ENCODE measurements at places on chromosomes 6 and 20.

GRCh38 chr6:156657296-156657695 is 119.9 kb upstream of the ARID1B start:
- no peak for DNase-seq

- no peak for DNase-seq
Measured at GRCh38 chr20:33423141-33423834, 20.3 kb downstream of the SNTA1 start.

DNA sequence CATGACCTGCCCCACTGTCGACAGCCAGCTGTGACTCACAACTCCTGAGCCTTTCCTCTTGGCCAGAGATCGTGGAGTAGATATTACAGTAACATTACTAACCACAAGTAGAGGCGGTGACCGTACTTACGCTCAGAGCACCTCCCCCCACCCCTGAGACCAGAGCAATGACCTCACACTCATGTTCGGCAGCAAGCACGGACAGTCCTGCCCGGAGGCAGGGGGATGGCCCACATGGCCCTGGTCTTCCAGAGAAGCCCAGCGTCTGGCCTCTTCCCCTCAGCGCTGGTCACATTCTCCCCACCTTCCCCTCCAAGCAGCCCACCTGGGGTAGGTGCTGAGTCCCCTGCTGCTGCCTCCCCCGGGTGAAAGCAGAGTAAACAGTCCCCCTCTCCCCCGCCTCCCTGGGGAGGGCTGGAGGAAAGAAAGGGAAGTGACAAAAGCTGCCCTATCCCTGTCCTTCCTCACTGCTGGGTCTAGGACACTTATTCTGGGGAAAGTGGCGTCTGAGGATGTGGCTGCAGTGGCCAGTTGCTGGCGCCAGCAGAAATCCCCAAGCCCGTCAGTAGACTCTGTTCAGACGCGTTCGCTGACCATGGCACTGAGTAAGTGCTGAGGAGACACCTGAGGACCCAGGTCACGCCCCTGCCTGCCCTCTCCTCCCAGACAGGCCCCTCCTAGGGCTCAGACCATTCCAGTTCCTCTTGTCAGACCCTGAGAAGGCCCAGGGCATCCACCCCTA is 68.5 kb downstream of the MRPL14 start:
- DNase-seq, result no peak

DNA sequence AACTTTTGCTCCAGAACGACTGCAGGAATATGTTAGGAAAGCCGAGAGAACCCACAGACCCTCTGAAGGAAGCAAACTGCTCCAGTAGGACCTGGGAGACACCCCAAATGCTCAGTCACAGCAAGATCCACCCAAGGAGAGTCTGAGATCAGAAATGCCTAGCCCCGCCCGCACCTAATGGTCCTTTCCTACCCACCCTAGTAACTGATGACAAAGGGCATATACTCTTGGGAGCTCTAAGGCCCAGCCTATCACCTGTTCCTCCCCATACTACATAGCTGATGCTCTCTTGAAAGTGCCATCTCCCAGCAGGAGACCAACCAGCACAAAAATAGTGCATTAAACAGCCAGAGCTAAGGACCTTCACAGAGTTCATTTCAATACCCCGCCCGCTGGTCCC is 67.6 kb downstream of the CD2AP start:
- no peak for DNase-seq

GRCh38 chr20:7275645-7276237 is 508.3 kb downstream of the BMP2 start:
- no peak for DNase-seq

DNA sequence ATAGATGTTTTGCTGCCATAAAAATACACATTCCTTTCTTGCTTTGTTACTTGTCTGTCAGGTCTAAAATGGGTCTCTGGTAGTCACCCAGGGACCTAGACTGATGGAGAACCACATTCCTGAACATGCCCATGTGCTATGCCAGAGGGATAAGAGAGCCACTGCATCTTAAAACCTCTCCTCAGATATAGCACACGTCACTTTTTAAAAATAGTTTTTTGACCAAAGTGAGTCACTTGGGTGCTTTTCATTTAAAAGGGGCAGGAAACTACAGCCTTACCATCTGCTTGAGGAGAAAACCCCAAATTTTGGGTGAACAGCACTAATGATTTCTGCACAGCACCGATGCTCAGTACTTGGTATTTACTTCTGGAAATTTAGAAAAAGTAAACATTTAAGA is 197.8 kb downstream of the OGFRL1 start:
- DNase-seq, result no peak

DNA sequence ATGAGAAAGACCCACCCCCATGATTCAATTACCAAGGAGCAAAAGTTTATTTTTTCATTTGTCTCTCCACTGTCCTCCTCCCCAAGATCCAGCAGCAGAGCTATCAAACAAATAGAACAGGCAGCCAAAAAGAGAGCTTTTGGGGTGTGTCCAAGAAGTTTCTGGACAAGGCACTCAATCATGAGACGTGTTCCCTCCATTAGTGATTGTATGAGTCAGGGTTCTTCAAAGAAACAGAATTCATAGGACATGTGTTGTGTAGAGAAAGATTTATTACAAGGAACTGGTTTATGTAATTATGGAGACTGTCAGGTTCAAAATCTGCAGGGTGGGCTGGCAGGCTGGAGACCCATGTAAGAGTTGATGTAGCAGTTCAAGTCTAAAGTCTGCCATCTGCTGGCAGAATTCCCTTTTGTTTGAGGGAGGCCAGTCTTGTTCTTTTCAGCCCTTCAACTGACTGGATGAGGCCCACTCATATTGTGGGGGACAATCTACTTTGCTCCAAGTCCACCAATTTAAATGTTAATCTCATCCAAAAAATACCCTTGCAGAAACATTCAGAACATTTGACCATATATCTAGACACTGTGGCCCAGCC is 248.1 kb upstream of the OPRM1 start:
- no peak for DNase-seq

DNA sequence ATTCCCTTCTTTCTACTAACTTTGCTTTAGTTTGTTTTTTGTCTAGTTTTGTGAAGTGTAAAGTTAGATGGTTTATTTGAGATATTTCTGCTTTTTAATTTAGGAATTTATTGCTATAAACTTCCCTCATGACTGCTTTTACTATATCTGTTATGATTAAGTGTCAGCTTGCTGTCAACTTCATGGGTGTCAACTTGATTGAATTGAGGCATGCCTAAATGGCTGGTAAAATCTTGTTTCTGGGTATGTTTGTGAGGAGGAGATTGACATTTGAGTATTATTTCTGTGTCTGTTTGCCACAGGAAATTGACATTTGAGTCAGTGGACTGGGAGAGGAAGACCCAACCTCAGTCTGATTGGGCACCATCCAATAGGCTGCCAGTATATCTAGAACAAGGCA is 1147.0 kb upstream of the EYS start:
- DNase-seq, result no peak

DNA sequence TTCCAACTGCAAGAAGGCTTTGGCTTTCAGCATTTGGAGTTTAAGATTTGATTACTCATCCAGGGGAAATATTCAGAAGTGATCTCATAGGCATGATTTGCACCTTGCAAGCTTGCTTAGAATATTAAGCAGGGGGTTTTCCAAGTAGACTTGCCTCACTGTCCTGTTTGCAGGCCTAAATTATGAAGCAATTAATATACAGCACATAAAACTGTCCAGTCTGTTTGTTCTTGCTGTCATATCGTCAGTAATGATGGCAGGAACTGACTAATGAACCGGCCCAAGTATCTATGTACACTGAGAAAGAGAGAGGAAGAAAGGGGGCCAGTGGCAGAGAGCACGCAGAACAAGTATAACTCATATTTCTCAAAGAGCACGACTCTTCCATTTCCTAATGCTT is 212.5 kb upstream of the SUPT3H start:
- DNase-seq, result no peak

- DNase-seq, result no peak
Measured at GRCh38 chr6:21305893-21306332, 287.6 kb upstream of the SOX4 start.

DNA sequence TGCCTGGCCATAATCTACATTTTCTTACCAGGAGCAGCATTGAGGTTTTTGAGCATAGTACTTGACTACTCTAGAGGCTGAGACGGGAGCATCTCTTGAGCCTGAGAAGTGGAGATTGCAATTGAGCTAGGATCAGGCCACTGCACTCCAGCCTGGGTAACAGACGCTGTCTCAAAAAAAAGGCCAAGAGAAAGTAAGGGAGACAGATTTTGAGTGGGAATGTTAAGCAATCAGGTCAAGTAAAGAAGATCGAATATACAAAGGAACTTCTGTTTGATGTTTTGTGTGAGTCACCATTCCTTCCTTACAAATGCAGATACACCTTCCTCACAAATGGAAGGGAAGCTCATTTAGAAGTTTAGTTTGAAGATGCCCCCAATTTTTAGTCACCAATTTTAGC is 4.4 kb downstream of the PNRC1 start:
- no peak for DNase-seq

GRCh38 chr20:11182720-11183119 is 508.9 kb upstream of the JAG1 start:
- no peak for DNase-seq

GRCh38 chr6:12291071-12291838 is 1.1 kb downstream of the EDN1 start:
- no peak for DNase-seq

GRCh38 chr6:114284281-114284680 is 58.5 kb downstream of the HS3ST5 start:
- no peak for DNase-seq

GRCh38 chr6:73409395-73409794 is 14.8 kb downstream of the DDX43 start:
- DNase-seq, result no peak

DNA sequence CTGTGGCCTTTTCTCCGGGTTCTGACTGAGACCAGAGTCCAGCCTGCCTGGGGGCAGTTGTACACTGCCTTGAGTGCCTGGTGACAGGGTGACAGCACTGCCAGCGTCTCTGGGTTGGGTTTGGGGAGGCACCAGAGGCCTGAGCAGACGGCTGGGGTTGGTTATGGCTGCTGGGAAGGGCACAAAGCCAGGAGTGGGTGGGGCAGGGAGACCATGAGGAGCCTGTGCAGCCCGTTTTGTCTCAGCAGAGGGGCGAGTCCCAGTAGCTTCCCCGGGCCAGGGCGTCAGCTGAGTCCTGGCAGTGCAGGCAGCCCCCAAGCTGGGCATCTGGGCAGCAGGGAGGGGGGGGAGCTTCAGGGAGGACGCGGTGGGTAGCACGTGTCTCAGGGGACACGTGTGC is 15.3 kb upstream of the SULF2 start:
- no peak for DNase-seq

GRCh38 chr6:22164236-22164635 is 132.6 kb downstream of the PRL start:
- DNase-seq, result no peak

DNA sequence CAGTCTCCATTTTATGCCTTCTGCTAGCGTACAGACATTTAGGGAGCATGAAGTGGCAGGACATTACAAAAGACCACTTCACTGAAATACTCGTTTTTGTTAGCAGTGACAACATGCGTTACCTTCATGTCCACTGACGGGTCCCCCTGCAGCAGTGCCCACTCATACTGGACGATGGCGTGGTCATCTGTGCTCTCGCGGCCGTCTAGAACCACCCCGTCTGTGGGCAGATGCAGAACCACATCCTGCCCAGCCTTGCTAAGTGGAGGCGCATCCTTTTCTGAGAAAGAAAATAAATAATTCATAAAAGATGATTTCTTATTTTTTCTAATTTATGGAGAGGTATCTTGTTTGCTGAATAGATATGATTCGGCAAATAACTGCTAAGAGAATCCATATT is 11.3 kb downstream of the LRP11 start:
- no peak for DNase-seq

DNA sequence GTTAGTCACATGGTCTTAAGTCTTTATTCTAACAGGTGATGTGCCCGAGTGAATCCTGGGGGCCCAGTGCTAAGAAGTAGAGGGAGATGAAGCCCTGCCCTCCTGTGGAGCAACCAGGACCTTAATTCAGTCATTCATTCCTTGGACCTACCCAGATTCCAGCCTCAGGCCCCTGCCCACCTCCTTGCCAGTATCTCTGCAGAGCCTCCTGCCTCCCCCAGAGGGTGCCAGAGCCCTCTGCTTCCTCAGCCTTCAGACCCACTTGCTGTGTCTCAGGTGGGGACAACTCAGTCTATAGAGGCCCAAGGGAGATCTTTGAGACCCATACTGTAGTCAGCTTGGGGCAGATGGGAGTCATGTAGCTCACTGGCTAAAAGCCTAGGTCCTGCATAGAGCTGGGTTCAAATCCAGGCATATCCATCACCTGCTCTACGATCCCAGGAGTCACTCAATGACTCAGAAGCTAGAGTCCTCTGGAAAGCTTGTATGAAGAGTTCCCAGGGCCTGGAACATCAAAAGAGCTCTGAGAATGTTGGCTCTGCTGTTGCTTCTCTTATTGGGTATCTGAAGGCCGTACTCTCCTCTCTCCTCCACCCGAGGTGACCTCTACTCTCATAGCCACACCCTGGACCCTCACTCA is 3.9 kb upstream of the SIGLEC1 start:
- DNase-seq, result no peak

GRCh38 chr20:60892095-60892813 is 359.8 kb upstream of the CDH4 start:
- no peak for DNase-seq

GRCh38 chr6:80959034-80959433 is 793.4 kb downstream of the TENT5A start:
- DNase-seq, result no peak

GRCh38 chr6:158631678-158632537 is 12.6 kb downstream of the DYNLT1 start:
- no peak for DNase-seq

DNA sequence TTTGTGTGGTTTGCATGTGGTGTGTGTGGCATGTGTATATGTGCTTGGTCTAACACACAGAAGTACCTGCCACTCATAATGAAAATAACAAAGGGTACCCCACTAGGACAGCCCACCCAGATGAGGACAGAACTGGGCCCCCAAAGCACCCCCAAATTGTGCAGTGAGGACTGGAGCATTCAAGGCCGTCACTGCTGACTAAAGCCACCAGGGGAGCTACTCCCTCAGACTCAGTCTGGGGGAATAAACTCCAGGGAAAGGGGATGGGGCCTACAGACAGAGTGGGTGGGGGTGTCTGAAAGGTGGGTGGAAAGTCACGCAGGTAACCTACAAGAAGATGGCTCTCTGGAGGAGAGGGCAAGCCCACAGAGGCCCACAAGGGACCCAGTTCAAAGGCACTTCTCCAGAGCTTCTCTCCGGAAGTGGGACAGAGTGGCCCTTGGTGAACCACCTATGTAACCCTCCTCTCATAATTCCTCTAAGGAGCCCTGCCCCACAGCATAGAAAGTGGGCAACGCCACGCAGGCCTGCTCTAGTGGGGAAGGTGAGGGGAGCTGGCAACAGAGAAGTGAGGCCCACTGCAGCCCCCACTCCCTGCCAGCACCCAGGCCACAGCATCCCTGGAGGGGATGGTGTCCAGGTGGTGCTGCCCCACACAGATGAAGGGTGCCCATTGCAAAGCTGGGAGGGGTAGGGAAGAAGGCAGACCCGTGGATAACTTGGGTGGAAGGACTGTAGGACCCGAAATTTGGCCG is 122.8 kb upstream of the MAFB start:
- no peak for DNase-seq

GRCh38 chr6:154039231-154039842 is at the start of gene OPRM1:
Gene OPRM1, plus strand, starts transcription at chr6:154039240. Its CDS starts 305 bp downstream, at chr6:154039545.
- DNase-seq, result peak; percentile 0

Data from stimulated activated CD8-positive, alpha-beta memory T cell treated with anti-CD3 and anti-CD28 coated beads, Interleukin-7, amount 100 ng/mL, for 24 hours (primary cell).